ENCODE measurements at places on chromosomes 3 and 15.

DNA sequence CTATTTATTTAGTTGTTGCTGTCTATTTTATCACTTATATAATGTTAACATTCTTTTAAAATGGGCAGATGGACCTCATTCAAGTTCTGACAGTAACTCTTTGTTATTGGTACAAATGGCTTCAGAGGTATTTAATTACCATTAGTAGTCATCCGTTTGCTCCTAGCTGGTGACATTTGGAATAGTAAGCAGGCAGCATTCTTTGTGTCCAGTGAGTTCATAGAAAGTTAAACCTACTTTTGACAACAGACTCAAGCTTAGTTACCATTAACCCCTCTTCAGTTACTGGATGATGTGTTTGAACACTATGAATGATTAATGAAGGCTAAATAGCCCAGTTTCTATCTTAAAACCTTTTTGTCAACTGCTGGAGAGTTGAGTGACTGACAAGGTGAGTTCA lies 500.7 kb upstream of the ATP11B start:
- DNase-seq, result no peak

DNA sequence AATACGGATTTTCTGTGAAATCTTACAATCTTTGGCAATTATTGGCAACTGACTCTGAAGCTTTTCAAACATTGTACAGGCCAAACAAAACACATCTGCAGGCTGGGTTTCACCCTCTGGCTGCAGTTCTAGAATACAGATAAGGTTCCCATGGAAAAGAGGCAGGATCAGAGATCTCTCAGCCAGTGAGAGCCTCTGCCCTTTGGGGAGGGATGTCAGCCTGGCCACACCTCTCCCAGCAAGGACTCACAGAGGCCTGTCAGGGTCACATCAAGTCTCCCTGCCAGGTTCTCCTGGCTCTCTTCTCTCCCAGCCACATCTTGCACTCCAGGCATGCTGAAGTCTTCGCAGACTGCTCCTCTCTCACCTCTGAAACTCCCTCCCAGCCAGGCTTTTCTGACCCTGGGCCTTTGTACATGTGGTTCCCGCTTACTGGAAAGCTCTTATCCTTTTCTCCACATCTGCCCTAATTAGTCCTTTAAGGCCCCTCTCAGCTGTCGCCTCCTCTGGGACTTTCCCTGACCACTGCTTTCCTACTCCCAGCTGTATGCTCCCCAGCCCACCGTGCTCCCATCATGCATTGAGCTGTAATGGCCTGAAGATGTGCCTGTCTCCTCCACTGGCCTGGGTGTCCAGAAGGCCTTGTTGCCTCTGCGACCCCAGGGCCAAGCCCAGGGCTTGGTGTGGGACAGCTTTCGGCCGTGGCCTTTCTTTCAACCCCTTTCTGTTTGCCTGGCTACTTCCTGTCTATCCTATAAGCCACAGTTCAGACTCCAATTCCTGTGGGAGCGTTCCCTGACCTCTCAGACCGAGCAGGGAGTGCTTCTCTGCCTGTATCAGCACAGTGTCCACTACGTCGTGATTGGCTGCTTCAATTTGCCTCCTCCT lies 4.3 kb downstream of the RBP1 start:
- no peak for DNase-seq

DNA sequence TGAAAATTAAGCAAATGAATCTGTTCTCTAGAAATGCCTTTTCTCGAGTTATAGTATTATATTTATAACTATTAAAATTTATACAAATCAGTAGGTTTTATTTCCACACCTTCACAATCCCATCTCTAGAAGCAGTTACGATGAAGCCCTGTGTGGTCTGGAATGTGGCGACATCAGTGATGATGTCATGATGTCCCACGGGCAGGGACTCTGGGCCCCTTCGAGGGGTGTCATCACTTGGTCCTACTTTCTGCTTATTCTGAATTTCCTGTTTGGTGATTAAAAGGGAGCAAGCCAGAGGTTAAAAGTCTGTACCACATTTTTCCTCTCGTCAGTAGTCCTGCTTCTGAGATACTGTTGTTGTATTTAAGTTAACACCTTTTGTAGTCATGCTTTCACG lies 67.4 kb downstream of the PIK3R4 start:
- DNase-seq, result no peak

DNA sequence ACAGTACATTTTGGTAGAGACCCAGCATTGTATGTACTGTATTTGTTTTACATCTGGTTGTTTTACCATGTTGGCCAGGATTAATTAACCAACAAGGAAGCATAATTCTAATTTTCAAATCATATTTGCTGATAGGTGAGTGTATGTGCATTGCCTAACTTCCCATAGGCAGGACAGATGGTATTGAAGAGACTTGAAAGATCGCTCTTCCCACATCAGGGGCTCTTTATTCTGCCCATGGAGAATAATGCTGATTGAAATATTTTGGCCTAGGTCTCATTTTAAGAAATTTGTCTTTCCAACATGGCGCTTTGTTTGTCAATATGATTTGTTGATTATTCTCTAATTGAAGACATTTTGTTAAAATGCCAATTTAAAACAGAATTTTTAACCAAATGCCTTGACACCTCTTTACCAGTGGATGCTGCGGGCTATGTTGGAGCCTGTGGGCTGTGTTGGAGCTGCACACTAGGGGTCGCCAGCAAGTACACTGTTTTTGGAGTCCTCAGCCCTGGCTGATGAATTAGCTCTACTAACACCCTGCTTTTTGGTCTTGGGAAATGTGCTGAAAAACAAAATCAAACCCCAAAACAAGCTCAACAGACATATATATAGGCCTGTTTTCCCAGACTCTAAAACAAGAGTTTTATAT lies 5.3 kb downstream of the P2RY12 start:
- no peak for DNase-seq

DNA sequence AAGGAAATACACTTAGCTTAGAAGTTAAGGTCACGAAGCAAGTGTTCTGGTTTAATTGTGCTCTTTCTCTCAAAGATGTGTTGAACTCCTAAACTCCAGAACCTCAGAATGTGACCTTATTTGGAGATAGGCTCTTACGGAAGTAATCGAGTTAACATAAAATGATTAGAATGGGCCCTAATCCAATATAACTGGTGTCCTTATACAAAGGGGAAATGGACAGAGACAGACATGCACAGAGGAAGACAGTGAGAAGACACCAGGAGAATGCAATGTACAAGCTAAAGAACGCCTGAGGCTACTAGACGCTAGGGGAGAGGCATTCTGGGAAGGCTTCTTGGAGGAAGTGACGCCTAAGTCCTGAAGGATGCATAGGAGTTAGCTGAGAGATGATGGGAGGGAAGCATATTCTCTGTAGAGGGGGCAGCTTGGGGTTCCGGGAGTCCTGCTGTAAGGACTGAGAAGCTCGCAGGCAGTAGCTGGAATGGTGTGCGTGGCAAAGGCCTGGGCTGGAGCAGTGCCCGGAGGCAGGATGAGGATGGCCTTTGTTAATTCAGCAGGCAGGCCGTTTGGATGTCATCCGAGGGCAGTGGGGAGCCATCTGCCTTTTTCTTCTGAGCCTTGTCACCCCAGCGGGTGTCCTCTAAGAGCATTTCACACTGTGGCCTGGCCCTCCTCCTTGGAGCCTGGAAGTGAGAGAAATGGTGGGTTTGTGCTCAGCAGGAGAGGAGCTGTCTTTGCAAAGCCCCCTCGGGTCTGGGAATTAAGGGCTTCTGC lies 513.4 kb downstream of the SHQ1 start:
- DNase-seq, result peak; percentile 87

DNA sequence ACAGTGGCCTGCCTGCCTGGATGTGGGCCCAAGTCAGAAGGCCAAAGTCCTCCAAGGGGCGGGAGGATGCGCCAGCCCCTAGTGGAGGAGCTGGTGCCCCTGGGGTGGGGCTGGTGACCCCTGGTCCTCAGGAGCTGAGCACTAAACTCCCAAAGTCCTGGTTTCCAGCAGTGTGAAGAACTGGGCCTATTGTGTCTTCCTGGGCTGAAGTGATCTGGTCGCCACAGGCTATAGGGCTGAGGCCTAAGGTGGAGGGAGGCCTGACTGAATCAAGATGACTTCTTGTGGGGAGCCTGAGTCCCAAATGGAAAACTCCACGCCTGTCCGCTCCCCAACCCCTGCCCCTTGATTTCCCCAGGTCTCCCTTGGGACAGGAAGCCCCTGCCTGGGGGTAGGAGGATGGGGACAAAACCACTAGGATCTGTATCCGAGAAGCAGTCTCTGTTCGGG lies 753 bp upstream of the FES start:
- no peak for DNase-seq

DNA sequence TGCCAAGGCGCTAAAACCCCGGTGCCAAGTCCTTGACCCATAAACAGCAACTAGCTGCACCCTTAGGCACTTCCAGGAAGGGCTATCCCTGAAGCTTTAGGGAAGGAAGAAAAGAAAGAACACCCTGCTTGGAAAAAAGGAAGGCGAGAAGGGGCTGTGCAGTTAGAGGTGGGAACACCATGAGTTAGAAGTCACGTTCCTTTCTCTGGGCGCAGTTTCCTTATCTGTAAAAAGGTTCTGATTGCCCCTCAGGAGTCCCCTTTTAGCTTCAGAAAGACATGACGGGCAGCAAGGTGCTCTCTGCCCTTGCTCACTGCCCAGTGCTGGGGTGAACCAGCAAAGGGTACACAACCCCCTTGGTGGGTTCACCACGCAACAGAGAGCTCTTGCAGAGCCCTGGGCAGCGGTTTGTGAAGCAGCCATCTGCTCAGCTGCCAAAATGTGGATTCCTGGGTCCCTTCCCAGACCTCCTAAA lies 798 bp downstream of the GCHFR start:
- DNase-seq, result peak; percentile 45

DNA sequence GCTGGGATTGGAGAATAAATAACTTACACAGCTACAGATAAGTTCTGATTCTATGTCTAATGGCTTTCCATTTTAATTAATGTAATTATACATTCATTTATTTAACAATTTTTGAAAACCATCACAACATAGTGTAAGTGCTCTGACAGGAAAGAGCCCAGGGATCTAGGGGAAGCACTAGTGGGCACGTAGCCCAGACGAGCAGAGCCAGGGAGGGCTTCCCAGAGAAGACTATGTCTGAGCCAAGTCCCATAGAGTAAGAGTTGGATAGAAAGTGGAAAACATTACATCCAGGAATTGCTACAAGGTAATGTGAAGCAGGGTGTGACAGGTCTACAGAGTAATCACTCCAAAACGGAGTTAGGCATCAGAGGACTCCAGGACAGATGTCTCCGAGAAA lies 2.9 kb upstream of the HGD start:
- DNase-seq, result peak; percentile 77

DNA sequence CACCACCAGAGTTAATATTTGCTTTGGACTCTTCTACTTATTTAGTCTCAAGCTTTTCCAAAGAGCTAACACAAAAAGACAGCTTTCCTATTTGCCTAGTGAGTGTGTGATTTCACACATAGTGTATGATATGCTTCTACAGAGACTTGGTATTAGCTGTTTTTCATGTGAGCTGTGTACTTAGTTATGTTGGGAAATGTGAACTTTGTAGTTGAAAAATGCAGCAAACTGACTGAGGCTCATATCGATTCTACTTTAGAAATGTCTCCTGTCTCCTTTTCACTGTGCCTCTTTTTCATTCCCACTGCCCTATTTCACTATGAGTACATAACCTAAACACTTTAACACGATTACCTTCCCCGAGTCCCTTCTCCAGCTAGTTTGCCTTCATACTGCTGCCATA lies 136.5 kb downstream of the ALCAM start:
- DNase-seq, result no peak

DNA sequence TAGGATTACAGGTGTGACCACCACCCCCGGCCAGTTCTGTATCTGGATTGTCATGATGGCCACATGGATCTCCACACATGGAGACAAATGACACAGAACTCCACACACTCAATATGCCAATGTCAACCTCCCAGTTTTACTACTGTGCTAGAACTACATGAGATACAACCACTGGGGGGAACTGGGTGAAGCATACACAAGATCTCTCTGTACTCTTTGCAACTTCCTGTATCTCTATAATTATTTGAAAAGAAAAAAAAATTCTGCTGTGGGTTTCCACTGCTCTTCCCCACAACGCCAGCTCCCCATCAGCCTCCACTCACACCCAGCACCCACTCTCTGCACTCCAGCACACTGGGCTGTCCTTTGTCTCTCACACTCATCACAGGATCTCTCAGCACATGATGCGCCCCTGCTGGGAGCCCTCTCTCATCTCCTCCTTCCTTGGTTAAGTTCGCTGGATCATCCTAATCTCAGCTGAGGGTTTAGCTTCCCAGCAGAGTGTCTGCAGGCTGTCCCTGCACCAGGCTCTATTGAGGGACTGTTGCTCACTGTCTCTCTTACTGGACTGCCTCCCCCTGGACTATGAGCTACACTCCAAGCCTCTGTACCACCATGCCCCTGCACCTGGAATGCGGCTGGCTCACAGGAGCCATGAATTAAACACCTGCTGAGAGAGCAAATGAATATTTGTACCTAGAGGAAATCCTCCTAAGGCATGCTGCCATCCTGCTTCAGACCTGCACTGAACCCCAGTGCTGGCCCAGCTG lies 10.7 kb upstream of the RAB43 start:
- no peak for DNase-seq

- no peak for DNase-seq
Measured at GRCh38 chr3:71160785-71161546, 422.6 kb downstream of the FOXP1 start.

DNA sequence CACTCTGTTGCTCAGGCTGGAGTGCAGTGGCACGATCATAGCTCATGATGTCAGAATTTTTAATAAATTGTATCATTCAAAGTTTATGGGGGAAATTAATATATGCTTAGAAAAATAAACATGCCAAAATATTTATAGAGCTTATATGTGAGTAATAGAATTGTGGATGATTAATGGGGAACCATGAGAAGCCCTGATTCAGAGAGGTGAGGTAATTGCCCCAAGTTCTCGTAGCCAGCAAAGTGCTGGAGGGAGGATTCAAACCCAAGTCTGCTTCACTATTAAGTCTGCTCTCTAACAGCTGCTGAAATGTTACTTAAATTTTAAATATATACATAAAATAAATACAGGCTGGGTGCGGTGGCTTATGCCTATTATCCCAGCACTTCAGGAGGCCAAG lies 26.2 kb upstream of the IGF2BP2 start:
- DNase-seq, result no peak

DNA sequence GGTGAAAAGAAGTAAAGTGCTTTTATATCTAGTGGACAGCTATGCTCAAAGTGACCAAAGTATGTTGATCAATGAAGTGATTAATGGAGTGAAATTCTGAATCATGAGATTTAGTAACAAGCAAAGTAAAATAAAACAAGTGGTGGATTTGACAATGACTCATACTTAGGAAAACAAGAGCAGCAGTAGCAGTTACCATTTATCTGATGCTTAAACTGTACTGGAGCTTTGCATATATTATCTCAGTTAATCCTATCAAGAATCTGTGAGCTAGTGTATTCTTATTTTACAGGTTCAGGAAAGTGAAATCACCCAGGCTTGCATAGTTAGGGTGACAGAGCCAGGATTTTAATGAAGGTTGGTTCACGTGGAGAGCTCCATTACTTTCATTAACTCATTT lies 50.6 kb upstream of the SPATA16 start:
- no peak for DNase-seq

DNA sequence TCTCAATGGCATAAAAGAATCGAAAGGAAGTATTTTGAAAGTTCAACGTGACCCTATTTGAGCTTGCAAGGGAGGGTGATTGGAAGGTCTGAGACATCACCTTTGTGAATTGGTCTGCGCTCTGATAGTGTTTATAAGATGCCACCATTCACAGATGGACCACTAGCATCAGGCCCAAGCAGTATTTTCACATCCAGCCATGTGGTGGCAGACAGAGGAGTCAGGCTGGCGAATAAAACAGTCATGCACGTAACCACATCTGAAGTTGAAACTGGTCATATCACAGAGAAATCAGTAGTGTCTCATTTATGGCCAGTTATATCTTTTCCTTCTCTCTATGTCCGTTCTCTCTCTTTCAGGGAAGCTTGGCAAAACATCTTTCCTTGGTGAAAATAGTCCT lies 170.1 kb upstream of the ONECUT1 start:
- peak; percentile 1 for DNase-seq

Data from G401 (cell line).